Stimulated activated CD8-positive, alpha-beta memory T cell treated with anti-CD3 and anti-CD28 coated beads, Interleukin-2, amount 100 ng/mL, for 1 hour (primary cell): ENCODE measurements at places on chromosomes 2 and 18.

DNA sequence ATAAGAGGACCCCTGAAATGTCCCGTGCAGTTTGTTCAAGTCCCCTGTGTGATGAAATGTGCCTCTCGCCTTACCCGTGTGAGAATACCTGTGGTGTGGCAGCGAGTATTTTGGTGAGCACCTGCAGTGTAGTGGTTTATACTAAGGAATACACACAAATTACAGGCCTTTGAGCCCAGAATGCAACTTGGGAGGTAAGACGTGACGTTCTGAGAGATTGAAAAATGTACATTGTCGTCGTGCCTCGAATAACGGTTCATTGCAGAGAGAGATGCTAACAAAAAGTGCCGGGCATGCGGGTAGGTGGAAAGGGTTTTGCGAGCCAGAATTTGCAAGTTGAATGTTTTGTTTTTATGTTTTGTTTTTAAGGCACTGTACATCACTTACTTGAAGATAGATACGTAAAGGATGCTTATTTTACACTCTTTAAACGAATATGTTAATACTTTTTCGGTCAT is 867 bp downstream of the RBBP8 start:
- no peak for DNase-seq

DNA sequence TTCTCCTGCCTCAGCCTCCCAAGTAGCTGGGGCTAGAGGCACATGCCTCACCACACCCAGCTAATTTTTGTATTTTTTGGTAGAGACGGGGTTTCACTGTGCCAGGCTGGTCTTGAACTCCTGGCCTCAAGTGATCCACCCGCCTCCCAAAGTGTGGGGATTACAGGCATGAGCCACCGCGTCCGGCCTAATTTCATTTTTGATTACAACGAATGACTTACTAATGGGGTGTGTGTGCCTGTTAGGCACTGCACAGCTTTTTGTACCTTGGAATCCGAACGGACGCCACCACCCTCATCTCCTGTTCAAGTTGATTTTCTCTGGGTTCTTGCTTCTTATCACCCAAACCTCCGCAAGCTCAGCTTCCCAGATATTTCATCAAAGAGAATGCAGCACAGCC is 17.2 kb downstream of the PTMA start:
- DNase-seq = no peak

GRCh38 chr2:156398176-156398575 is 38.0 kb upstream of the GPD2 start:
- DNase-seq = no peak

DNA sequence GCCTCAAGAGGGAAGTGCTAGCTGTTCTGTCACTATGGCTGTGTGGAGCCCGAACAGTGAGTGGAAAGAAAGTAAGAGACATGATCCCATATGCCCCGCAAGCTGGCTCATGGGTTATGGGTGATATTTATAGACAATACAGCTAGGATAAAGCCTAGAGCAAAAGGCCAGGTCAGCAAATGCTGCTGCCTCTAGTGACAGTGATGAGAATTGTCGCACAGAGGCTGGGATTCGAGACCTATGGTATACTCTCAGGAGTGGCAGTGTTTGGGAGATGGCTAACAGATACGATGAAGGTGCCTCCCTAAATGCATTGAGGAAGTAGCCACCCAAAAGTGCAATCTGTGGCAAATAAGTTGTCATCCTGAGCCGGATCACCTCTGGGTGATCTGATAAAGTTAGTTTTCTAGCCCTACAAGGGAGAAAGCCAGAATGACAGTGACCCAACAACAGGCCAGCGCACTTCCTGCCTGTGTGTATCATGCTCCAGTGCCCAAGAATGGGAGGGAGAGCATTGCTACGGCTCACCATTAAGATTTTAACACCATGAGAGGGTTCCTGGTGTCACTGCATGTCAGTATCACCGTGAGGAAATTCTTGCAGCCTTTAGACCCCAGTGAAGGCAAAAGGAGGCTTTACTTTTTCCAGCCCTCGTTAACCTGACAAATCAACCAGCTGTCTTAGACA is 92.2 kb upstream of the TGFA start:
- DNase-seq = no peak

DNA sequence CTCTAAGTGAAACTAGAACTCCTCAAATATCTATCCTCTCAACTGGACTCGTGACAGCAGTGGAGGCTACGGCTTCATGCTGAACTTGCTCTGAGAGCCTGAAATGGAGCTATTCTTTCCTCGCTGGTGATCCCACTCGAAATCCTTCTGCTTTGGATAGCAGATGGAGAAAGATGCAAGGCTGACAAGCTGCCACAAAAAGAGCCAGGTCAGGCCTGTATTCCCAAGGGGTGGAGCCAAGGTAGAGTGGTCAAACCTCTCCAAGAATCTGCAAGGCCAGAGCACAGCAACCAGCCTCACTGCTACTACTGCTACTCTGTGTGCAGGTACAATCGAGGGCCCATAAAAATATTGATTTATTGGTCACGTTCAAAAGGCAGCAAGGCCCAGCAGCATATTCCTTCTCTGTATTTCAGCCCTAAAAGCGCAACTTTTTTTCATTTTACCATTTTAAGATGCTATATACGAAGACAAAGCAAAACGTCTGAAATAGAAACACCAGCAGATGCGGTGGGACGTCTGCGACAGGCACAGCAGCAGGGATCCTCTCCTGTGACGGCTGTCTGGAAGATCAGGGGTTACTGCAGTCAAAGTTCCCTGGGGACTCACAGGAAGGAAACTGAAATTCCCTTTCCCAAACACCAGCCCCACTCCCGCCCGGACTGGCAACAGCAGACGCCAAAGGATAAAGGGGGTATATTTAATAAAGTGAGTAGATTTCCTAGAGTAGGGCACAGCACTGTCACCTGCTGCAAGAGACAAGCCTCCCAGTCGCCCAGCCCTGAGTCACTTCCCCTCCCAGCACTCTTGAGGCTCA is 2.4 kb downstream of the SPRED2 start:
- DNase-seq = no peak
